HFFc6 (cell line): ENCODE measurements at places on chromosomes 5 and 9.
A peak's percentile ranks its signal among the peaks of the same experiment; 100 is the strongest.

DNA sequence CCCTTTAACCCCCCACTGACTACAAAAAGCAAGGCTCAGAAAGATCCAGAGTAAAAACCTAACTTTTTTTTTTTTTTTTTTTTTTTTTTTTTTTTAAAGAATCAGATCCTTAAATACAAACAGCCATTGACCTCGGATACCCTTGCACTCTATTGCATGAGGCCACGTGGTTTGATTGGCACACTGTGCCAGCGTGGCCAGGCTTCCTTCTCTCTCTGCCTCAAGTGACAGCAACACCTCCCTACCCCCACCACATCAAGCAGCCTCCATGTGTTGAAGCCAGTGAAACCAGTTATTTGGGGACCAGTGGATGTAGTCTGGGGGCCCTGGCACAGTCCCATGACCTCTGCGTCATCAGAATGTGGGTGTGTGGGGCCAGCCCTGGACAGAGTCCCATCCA lies 71.4 kb downstream of the OTULIN start:
- H3K27me3 ChIP-seq, result peaks cover 1% of the 10 kb centered on the region; the same call in 1 of the 2 replicates
- H3K4me1 ChIP-seq, result peaks cover 23% of the 10 kb centered on the region
- no peak overlapping the region for H3K27ac ChIP-seq
- DNase-seq, result no peak
- H3K36me3 ChIP-seq, result peaks cover 16% of the 10 kb centered on the region

DNA sequence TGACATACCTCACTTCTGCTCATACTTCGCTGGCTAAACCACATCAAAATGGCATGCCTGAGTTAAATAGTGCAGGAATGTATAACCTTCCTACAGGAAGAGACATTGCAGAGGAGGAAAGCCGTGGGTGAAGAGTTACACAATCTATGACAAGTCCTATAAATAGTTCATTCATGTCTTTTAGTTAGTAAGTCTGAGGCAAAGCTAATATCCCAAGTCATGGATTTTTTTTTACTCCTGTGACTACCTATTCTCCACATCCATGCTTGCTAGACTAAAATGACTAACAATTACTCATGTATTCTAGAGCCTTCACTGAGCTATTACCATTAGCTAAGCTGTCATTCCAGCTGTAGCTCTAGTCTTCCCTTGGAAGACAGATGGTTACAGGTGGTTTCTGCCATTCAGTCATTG lies 391.3 kb downstream of the NR2F1-AS1 start:
- H3K4me1 ChIP-seq, result peaks cover 92% of the 10 kb centered on the region
- peak overlapping the region; percentile 28; the same call in 1 of the 2 replicates for H3K4me3 ChIP-seq
- DNase-seq, result peak; percentile 95
- peak overlapping the region; percentile 20 for H3K27ac ChIP-seq
- H3K27me3 ChIP-seq, result peaks cover 1% of the 10 kb centered on the region; the same call in 1 of the 2 replicates

- DNase-seq, result no peak
- no peaks in the 10 kb centered on the region; the same call in 1 of the 2 replicates for H3K27me3 ChIP-seq
- peaks cover 12% of the 10 kb centered on the region for H3K4me1 ChIP-seq
Measured at GRCh38 chr9:22416692-22417060, 29.9 kb upstream of the DMRTA1 start.

- no peak for DNase-seq
- peaks cover 63% of the 10 kb centered on the region for H3K4me1 ChIP-seq
- peak overlapping the region; percentile 94 for H3K27ac ChIP-seq
- 0 out of 2 replicates have a peak, but pooled peaks cover 4% of the 10 kb centered on the region for H3K36me3 ChIP-seq
Measured at GRCh38 chr5:169651526-169651925, 14.5 kb downstream of the DOCK2 start.

DNA sequence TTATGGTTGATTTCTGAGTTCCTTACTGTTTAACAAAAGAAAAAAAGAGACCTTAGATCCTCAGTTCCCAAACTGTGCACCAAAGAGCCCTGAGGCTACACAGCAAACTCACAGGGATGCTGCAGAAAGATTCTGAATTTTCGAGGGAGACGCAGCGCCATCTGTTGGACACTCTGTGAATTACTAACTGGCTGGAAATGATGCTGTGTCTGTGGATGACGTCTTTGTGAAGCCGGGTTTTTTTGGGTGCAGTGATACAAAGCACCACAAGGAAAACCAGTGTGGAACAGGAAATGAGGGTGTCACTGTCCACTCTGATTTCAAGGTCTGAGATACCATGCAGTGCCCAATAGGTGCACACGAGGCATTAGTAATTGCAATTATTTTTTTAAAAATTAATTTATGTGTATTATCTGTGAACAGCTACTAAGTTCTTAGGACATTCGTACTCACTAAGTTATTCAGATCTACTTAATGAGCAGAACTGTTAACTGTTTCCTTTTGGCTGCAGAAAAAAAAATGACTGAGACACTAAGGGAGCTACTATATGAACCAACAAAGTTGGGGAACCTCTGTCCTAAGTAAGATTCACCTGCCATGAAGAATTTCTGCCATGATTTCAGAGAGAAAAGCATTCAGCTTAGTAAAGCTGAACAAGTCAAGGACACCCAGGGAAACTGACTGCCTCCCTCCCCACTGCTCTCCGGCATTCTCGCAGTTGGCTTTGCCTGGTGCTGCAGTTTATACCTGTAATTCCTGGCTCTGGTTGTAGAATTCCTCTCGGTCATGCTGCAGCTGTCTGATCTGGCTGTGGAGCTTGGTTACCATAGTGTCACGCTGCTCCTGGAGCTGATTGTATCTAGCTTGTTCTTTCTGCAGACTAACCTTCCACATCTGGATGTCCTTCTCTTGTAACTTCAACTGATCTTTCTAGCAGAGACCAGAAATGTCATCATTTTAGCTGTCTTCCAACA lies 23.4 kb downstream of the SPACA9 start:
- H3K4me1 ChIP-seq, result peaks cover 6% of the 10 kb centered on the region; the same call in 1 of the 2 replicates
- peaks cover 14% of the 10 kb centered on the region for H3K36me3 ChIP-seq
- H3K27me3 ChIP-seq, result no peaks in the 10 kb centered on the region
- DNase-seq, result peak; percentile 89

DNA sequence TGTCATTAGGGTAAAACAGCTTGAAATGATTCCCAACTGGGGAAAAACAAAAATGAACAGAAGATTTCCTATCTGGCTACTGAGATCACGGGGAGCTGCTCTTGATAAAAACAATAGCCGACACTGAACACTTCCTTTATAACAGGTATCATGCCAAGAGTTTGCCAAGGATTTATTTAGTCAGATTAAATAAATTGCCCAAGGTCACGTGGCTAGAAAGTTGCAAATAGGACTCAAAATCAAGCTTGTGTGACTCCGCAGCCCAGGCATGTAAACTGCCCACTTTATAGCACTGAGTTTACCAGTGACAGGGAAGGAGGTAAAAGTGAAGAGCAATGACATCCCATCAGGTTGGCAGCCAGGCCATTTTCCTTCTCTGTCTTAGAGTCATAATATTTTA lies 120.7 kb upstream of the ZNF618 start:
- no peak overlapping the region for H3K4me3 ChIP-seq
- DNase-seq, result no peak
- peaks cover 7% of the 10 kb centered on the region for H3K4me1 ChIP-seq
- peaks cover 27% of the 10 kb centered on the region; the same call in 1 of the 2 replicates for H3K27me3 ChIP-seq
- H3K36me3 ChIP-seq, result no peaks in the 10 kb centered on the region

- no peaks in the 10 kb centered on the region for H3K36me3 ChIP-seq
- H3K4me1 ChIP-seq, result no peaks in the 10 kb centered on the region
- no peak overlapping the region for H3K27ac ChIP-seq
- H3K4me3 ChIP-seq, result no peak overlapping the region
- H3K27me3 ChIP-seq, result no peaks in the 10 kb centered on the region; the same call in 1 of the 2 replicates
Measured at GRCh38 chr5:129120158-129120581, 25.6 kb downstream of the ISOC1 start.

GRCh38 chr5:69467442-69468225 lies 25.0 kb upstream of the OCLN start:
- H3K4me1 ChIP-seq, result no peaks in the 10 kb centered on the region
- no peak overlapping the region for H3K4me3 ChIP-seq
- no peak overlapping the region for H3K27ac ChIP-seq
- no peak for DNase-seq
- H3K36me3 ChIP-seq, result peaks cover 5% of the 10 kb centered on the region; the same call in 1 of the 2 replicates
- peaks cover 8% of the 10 kb centered on the region for H3K27me3 ChIP-seq

DNA sequence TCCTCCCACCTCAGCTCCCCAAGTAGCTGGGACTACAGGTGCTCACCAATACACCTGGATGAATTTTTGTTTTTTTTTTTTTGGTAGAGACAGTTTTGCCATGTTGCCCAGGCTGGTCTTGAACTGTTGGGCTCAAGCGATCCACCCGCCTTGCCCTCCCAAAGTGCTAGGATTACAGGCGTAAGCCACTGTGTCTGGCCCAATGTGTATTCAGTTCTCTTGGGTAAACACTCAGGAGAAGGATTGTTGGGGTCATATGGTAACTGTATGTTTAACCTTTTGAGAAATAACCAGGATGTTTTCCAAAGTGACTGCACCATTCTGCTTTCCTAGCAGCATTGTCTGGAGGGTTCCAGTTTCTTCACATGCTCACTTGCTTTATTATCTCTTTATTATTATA lies 67.4 kb downstream of the TNPO1 start:
- DNase-seq, result no peak
- H3K4me1 ChIP-seq, result peaks cover 12% of the 10 kb centered on the region
- H3K27ac ChIP-seq, result no peak overlapping the region
- no peak overlapping the region for H3K4me3 ChIP-seq
- H3K36me3 ChIP-seq, result peaks cover 70% of the 10 kb centered on the region

DNA sequence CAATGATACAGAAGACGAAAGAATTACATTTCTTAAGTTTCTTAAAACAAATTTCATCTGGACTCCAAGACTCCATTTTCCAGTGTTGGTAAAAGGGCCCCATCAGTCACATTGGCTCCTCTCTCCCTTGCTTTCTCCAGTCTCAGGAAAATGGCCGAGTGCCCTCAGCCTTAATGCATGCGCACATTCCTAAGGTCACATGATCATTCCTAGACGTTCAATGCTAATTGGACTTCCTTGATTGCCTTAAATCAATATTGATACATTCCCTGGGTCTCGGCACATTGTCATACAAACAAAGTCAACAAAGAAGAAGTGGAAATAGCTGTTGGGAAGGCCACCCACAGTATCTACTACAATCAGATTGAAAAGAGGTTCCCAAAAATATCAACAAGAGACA lies 413.6 kb upstream of the GRAMD2B start:
- peaks cover 4% of the 10 kb centered on the region; the same call in 1 of the 2 replicates for H3K36me3 ChIP-seq
- H3K4me3 ChIP-seq, result no peak overlapping the region
- no peak overlapping the region for H3K27ac ChIP-seq
- no peaks in the 10 kb centered on the region for H3K4me1 ChIP-seq
- DNase-seq, result no peak

DNA sequence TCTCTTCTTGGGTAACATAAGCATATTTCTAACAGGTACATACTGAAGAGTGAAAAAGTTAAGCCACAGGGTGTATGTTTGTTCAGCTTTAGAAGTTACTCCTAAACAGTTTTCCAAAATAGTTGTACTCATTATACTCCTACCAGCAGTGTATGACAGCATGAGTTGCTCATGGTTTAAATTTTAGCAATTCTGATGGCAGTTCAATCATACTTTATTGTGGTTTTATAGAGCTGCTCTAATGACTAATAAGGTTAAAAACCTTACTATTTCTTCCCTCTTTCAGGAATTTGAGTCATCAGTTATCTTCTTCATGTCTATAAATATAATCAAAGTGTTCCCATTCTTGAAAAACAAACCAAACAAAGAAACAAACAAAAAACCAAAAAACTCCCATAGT lies 81.5 kb downstream of the CAAP1 start:
- H3K36me3 ChIP-seq, result no peaks in the 10 kb centered on the region
- no peaks in the 10 kb centered on the region for H3K27me3 ChIP-seq
- H3K4me3 ChIP-seq, result no peak overlapping the region
- DNase-seq, result no peak

DNA sequence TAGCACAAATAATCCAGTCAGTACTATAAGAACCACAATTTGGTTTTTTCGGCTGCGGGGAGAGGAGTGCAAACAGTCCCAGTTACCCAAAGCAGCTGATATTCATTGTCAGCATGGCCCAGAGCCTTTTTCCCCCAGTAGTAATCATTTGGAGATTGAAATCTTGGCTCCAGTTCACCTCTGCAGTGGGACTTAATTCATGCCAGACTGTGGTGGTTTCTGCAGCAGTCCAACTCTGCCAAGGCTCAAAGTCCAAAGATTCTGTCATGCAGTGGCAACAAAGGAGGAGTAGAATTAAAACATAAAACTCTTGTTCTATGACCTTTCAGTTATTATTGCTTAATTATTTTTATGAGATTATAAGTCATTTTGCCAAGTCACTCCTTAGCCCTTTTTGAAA lies 25.0 kb upstream of the TRIM36 start:
- DNase-seq, result no peak
- H3K27ac ChIP-seq, result no peak overlapping the region
- H3K4me3 ChIP-seq, result no peak overlapping the region
- peaks cover 4% of the 10 kb centered on the region for H3K27me3 ChIP-seq
- H3K36me3 ChIP-seq, result no peaks in the 10 kb centered on the region

- no peak overlapping the region for H3K4me3 ChIP-seq
- peaks cover 7% of the 10 kb centered on the region for H3K27me3 ChIP-seq
- no peaks in the 10 kb centered on the region for H3K4me1 ChIP-seq
- no peak for DNase-seq
- no peaks in the 10 kb centered on the region for H3K36me3 ChIP-seq
Measured at GRCh38 chr5:133777951-133778350, 165.6 kb upstream of the FSTL4 start.

- H3K4me1 ChIP-seq, result no peaks in the 10 kb centered on the region
- H3K36me3 ChIP-seq, result no peaks in the 10 kb centered on the region
- no peak overlapping the region for H3K4me3 ChIP-seq
- peaks cover 27% of the 10 kb centered on the region for H3K27me3 ChIP-seq
Measured at GRCh38 chr9:89412951-89413350, 85.0 kb downstream of the SEMA4D start.

- H3K4me1 ChIP-seq, result peaks cover 11% of the 10 kb centered on the region
- no peaks in the 10 kb centered on the region for H3K36me3 ChIP-seq
- peaks cover 70% of the 10 kb centered on the region for H3K27me3 ChIP-seq
- H3K27ac ChIP-seq, result no peak overlapping the region
- DNase-seq, result no peak
Measured at GRCh38 chr9:77016121-77016525, 3.3 kb upstream of the FOXB2 start.

GRCh38 chr9:19757745-19758144 lies 31.1 kb downstream of the SLC24A2 start:
- H3K27ac ChIP-seq, result no peak overlapping the region
- H3K36me3 ChIP-seq, result no peaks in the 10 kb centered on the region
- H3K27me3 ChIP-seq, result no peaks in the 10 kb centered on the region; the same call in 1 of the 2 replicates
- no peak for DNase-seq
- H3K4me1 ChIP-seq, result no peaks in the 10 kb centered on the region

DNA sequence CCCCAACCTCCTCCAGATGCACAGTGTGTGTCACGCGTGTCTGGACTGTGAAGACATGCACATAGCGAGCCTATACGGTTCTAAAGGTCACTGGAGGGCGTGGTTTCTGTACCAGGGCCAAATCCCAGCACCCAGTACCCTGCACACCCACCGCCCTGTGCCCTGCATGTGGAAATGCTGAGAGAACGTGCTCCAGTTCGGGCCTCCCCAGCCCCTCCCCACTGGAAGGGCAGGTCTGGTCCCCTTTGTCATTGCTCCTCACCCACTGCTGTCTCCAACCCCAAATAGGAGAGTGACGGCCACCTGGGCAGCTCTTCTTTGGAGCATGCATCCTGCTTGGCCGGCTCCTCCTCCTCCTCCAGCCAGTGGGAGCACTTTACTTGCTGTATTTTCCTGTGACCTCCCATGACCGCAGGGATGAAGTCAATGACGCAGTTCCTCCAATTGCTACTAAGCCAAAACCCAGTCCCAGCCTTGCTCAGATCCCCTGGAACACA lies 116.7 kb downstream of the WNK2 start:
- no peaks in the 10 kb centered on the region for H3K36me3 ChIP-seq
- H3K27me3 ChIP-seq, result peaks cover 2% of the 10 kb centered on the region; the same call in 1 of the 2 replicates
- H3K4me1 ChIP-seq, result no peaks in the 10 kb centered on the region

GRCh38 chr9:94983552-94983951 lies 257.1 kb downstream of the AOPEP start:
- H3K27me3 ChIP-seq, result peaks cover 3% of the 10 kb centered on the region; the same call in 1 of the 2 replicates
- no peaks in the 10 kb centered on the region for H3K4me1 ChIP-seq
- no peak overlapping the region for H3K27ac ChIP-seq
- peaks cover 7% of the 10 kb centered on the region for H3K36me3 ChIP-seq

- H3K4me1 ChIP-seq, result peaks cover 69% of the 10 kb centered on the region
- peaks cover 8% of the 10 kb centered on the region; the same call in 1 of the 2 replicates for H3K36me3 ChIP-seq
Measured at GRCh38 chr5:33312571-33313549, 127.9 kb upstream of the TARS1 start.
